Thoracic aorta (tissue), 2 donors: ENCODE measurements at places on chromosomes 1 and 21. TPM values are rescaled to one million over a fixed set of nuclear protein-coding genes. Genes with fewer than 3 reads are reported as not detected.

DNA sequence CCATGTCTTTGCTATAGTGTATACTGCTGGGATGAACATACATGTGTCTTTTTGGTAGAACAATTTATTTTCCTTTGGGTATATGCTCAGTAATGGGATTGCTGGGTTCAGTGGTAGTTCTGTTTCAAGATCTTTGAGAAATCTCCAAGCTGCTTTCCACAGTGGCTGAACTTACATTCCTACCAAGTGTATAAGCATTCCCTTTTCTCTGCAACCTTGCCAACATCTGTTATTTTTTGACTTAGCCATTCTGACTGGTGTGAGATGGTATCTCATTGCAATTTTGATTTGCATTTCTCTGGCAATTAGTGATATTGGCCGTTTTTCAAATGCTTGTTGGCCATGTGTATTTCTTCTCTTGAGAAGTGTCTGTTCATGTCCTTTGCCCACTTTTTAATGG is 37.5 kb upstream of the ANGPTL1 start:
- H3K36me3 ChIP-seq = no peaks in the 10 kb centered on the region
- no peaks in the 10 kb centered on the region for H3K27me3 ChIP-seq
- no peak overlapping the region for H3K27ac ChIP-seq
- H3K4me1 ChIP-seq = no peaks in the 10 kb centered on the region

- no peak overlapping the region for H3K27ac ChIP-seq
- no peak overlapping the region for H3K4me3 ChIP-seq
- no peaks in the 10 kb centered on the region for H3K27me3 ChIP-seq
- DNase-seq = no peak
- H3K36me3 ChIP-seq = no peaks in the 10 kb centered on the region
These were observed 199.0 kb upstream of the DPYD start for GRCh38 chr1:98119796-98120195.

GRCh38 chr21:14531757-14532316 is 14.3 kb downstream of the SAMSN1 start:
- no peaks in the 10 kb centered on the region for H3K36me3 ChIP-seq
- H3K4me1 ChIP-seq = no peaks in the 10 kb centered on the region

The SPRR2B gene
- not detected for total RNA-seq

The PTPN7 gene
- total RNA-seq = 6.1 TPM
